ENCODE measurements at places on chromosomes 2 and 18.

DNA sequence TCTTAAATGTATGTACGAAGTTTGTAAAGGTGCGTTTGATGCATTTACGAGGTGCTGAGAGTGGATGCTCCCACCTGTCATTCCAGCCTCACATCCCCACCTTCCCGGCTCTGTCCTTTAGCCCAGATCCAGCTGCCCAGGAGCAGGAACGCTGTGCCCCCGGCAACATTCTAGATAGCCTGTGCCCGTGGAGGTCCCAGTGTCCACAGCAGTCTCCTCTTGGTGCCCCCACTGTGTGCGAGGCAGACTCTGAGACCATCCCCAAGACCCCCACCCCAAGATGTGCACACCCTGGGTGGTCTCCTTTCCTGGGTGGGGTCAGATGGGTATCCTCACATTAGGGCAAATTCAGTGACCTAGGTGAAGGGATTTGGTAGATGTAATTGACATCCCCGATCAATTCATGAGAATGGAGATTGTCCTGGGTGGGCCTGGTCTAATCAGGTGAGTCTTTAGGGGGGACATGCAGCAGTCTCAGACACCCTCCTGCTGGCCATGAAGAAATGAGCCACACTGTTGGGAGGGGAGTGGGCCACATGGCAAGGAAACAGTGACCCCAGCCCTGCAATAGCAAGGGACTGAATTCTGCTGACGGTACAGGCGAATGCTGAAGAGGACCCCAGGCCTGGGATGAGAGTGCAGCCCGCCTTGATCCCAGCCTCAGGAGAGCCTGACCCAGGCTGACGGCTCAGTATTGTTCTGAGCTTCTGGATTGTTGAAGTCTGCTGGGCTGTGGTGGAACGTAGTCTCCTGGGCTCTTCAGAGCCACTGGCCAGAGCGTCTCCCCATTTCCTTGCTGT lies 203.3 kb downstream of the FAM210A start:
- DNase-seq: no peak

- no peak for DNase-seq
Measured at GRCh38 chr2:174635776-174636404, 38.3 kb upstream of the WIPF1 start.

DNA sequence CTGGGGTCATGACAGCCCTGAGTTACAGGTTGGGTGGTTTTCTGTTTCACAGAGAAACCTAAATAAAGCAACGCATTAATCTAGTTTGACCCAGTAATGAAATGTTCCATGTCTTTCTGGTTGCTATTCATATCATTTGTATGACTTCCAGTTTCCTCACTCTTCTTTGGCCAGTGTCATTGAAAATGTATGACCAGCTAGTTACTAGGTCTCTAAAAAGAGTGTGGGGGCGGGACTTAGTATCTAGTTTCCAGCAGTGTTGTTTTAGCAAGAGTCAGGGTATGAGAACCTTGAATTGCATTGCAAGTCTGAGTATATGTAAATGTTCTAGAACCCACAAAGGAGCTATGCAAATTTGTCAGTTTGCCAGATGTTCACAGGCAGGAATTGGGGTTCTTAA lies 47.7 kb downstream of the SLC9A2 start:
- DNase-seq: no peak

DNA sequence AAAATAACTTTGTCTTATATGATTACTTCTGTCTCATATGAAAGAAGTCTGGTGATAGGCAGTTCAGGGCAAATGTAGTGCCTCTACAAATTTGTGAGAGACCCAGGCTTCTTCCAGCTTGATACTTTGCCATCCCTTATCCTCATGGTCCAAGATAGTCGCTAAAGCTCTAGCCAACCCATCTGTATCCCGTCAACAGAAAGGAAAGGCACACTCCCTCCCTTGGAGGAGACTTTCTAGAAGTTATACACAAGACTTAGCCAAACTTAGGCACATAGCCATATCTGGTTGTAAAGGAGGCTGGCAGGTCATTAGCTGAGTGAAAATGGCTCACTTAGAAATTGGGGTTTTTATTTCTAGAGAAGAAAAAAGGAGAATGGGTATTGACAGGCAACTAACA lies 14.3 kb upstream of the EHBP1 start:
- no peak for DNase-seq

DNA sequence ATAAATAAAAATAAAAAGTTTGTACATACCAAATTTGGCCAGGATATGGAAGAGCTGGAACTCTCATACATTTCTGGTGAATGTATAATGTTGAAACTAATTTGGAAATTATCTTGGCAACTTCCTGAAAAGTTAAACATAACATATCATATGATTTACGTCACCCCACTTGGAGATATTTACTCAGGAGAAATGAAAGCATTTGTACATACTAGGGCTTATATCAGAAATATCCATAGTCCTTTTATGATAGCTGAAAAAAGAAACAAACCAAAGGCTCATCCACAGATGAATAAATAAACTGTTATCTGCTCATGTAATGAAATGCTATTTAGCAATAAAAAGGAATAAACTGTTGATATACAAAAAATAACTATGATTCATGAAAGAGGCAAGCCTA lies 318.2 kb upstream of the NRXN1 start:
- DNase-seq: no peak

DNA sequence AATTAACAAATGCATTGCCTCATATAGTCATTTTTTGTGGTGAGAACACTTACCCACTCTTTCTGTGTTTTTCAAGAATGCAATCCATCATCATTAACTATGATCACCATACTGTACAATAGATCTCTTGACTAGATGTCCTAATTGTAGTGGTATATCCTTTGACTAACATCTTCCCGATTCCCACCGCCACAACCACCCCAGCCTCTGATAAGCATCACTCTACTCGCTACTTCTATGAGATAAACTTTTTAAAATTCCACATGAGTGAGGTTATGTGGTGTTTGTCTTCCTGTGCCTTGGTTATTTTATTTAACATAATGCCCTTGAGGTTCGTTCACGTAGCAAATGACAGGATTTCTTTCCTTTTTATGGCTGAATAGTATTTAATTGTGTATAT lies 6.6 kb downstream of the VWA3B start:
- no peak for DNase-seq

DNA sequence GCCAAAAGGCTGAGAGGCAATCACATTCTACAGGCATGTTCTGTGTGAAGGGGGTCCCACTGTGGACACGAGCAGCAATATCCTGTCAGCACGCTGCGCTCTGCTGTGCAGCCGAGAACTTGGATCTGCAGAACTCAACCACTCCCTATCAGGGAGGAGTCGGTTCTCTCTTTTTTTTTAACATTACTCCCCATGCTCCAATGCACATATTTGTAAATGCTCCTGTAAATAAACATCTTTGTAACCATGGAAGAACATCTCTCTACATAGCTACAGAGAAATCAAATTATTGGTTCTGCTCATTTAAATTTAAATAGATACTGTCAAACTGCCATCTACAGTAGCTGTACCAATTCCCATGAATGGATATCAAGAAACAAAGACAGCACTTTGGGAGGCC lies 3.0 kb upstream of the ANKRD23 start:
- DNase-seq: no peak

- DNase-seq: no peak
Measured at GRCh38 chr2:88815697-88816096, 124.2 kb downstream of the RPIA start.

DNA sequence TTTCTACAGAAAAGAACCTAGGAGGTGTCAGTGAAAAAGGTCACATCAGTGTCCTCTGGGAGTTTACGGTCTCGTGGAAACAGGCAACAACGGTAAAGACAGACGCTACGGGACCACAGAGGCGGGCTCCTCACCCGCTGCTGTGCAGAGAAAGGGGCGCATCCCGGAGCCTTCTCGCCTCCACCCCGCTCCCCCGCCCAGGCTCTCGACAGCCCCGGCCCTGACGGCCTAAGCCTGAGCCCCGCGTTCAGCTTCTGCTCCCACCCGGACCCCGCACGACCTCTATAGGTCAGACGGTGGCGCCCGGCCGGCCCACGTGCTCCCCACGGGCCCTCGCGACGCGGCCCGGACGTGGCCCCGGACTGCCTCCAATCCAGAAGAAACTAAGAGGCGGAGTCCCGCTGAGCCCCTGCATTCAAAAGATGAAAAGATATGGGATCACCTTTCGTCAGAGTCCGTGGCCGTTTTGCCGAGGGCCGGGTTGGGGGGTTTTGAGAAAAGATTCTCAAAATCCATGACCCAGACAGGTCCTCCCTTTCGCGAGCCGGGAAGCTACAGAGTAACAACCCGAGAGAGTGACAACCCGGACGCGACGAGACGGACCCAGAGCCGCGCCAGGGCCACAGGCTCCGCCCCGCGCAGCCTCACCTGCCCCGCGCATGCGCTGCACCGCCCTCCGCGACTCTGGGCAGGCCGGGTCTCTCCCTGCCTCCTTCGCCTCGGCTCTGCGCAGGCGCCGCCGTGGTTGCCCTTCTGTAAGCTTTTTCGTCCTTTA lies at the start of gene ZC3H8:
Gene ZC3H8, minus strand, starts transcription at position 577 of the 775 bp plus-strand sequence. Its CDS starts 61 bp downstream, at position 516.
- peak; percentile 85 for DNase-seq

- DNase-seq: no peak
Measured at GRCh38 chr2:161576421-161576820, 47.8 kb upstream of the SLC4A10 start.

DNA sequence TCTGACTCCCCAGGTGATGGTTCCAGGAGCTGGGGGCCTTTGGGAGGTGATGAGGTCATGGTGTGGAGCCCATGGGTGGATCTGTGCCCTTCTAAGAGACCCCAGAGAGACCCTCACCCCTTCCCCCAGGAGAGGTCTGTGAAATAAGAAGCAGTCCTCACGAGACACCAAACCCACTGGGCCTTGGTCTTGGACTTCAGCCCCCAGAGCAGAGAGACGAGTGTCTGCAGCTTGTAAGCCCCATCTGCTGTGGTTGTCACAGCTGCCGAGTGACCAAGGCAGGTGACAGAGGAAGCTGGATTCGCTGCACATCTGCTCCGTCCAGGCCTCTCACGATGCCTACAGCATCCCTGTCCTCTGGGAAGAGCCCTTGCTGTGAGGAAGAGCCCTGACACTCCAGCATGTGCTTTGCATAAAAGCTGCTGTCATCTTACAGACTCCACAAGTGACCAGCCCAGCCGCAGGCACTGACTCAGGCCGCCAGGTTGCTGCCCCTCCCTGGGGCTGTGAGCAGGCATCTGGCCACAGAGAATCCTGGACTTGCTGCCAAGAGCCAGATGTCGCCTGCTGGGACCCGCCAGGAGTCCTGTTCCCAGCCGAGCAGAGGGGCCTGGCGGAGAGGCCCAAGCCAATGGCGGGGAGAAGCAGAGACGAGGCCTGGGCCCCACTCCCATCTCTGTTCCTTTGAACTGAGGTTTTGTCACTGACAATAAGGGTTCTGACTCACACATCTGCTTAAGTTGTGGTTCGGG lies 150.8 kb downstream of the PXDN start:
- no peak for DNase-seq

- DNase-seq: no peak
Measured at GRCh38 chr18:9870431-9871008, 15.3 kb upstream of the TXNDC2 start.

DNA sequence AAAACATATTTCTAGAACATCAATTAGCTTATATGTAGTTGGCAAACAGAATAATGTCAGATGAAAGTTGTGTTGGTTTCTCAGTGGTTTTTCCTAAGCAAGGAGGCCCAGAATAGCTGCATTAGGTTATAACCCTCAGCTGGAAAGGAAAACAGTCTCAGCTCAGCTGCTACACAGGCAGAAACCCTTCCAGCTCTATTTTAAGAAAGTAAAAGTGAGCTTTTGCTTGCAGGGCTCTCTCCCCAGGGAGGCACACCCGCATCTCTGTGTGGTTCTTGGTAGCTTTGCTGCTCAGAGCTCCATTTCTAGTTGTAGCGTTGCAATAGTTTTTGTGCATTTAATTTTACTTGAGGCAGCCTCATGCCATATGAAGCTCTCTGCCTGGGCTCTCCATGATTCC lies 54.6 kb downstream of the PIKFYVE start:
- no peak for DNase-seq

DNA sequence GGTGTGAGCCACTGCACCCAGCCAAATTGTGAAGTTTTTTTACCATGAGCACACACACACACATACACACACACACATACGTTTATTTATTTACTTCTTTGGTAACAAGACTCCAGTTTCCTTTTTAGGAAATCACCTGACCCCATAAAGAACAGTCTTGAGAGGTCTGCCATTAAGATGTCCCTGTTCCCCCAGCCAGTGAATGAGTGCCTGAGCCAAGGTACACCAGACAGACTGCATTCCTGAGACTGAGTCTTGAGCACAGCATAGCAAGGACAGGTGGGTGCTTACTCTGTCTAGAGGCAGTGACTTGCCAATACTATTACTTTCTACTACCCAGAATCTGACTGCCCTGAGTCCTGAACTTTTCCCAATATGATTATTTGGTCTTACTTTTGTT lies 167.2 kb upstream of the SATB2 start:
- DNase-seq: no peak

All from amygdala (tissue), 56 donors.